ENCODE measurements at places on chromosomes 12 and 14.

DNA sequence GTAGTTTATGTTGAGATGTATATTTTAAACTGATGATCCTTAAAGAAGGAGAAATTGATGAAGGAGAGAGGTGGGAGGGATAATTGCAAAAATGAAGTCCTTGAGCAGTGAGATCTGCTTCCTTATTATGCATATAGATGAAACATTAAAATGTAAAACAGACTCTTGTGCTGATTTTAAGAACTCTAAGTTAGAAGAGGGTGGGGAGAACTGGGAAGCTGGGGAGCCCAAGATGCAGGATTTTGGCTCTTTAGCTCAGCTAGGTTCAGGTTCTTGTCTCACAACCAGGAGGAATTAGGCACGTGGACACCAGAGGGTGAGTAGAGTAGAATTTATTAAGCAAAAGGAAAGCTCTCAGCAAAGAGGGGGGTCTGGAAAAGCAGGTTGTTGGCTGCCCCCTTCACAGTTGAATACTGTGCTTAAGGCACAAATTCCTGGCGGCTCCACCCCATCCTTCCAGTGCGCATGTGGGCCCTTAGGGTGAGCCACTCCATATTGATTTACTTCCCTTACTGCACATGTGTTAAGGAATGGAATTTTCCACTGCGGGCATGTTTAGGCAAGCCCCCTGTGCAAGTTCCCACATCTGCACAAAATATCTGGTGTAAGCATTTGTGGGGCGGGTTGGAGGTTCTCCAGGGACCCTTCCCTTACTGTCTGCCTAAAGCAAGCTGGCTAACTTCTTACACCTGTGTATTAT, 141.9 kb downstream of the BICD1 start:
- no peak for DNase-seq

GRCh38 chr12:64265839-64266238, 43.7 kb upstream of the KICS2 start:
- DNase-seq: no peak

GRCh38 chr12:121538699-121539061, 42.1 kb downstream of the KDM2B start:
- no peak for DNase-seq

DNA sequence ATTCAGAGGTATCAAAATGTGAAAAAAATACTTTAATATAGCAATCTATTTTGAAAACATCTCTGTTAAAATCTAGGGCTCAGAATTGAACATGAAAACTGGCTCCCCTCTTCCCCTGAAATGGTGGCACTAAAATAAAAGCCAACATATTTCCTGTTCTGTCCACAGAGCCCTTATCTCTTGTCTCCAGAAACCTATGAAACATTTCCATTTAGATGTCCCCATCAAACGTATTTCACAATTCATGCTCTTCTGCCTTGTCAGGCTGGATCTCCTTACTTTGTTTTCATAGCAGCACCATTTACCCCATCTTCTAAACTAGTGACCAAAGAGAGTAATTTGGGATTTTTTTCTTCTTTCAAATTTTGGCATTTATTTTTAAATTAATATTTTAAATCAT, 42.4 kb downstream of the PDE3A start:
- no peak for DNase-seq

DNA sequence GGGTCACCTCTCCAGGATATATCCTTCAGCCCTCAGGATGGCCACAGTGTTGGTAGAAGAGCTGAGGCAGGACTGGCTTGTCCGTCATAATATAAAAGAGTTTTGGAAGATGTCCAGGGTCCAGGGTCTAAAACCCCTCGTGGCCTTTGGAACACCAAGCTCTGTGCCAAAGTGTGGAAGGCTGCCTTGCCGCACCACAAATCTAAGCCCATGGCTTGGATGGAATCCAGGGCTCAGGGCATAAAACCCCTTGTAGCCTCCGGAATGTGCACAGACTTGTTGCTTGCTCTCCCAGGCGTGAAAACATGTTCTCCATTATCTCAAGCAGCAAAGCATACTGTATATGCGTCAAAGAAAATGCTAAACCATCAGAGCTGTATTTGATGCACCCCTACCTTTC, 46.7 kb downstream of the TNFAIP2 start:
- no peak for DNase-seq

DNA sequence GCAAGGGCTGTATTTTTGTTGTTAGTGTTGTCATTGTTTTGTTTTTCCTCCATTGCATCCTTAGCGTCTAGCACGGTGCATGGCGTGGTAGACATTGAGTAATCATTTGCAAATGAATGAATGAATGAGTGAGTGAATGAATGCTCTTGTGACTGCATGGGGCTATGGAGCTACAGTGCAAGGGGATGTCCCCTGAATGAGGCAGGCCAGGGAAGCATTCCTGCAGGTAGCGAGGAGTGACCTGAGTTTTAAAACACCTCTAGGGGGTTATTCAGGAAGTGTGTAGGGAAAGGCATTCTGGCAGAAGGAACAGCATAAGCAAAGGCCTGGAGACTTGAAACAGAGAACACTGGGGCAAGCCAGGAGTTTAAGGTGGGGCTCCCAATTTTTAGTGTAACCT, 16.9 kb downstream of the MYL2 start:
- no peak for DNase-seq

GRCh38 chr14:73889376-73889775, 2.7 kb downstream of the ZNF410 start:
- no peak for DNase-seq

- DNase-seq: no peak
Observed at GRCh38 chr12:84779169-84779568, 133.4 kb downstream of the SLC6A15 start.

DNA sequence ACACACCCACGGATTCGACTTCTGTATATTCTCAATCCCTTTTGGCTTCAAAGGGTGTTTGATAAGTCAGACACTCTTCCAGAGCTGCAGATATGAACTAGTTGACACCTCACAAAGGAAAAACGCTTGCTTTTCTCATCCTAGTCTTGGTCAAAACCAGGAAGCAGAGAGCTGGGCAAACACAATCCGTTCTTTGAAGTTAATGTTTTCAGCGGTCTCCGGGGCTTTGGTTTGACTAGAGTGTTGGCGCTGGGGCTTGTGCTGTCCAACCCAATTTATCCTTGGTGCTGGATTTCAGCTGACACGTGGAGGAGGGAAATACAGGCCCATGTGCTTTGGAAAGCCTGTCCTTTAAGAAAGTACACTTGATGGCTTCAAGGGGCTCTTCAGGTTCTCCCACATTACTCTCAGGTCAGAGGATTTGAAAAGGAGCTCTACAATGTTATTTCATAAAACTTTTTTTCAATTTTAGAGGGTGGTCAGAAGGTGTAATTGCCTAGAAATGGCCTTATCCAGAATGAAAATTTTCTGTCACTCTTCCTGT, 985.8 kb downstream of the VRK1 start:
- DNase-seq: no peak

DNA sequence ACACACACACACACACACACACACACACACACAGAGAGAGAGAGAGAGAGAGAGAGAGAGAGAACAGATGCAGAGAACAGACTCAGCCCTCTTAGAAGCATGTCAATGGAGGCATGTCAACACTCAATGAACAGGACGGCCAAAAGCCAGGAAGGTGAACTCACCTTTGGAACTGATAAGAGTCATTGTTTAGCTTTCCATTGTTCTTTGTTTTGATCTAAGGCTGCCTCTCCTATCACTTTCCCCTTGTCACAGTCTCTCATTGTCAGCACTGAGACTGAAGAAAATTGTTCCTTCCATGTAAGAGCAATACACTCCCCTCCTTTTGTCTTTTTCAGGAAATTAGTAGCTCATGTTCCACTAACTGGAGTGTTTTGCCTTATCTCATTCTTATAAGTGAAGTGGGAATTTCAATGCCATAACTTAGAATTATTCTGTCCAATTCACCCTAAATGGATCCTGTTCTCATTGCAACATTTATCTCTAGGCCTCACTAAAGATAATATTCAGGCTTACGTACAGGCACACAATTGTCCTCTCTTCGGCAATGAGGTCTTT, 218.0 kb downstream of the DUSP6 start:
- no peak for DNase-seq

DNA sequence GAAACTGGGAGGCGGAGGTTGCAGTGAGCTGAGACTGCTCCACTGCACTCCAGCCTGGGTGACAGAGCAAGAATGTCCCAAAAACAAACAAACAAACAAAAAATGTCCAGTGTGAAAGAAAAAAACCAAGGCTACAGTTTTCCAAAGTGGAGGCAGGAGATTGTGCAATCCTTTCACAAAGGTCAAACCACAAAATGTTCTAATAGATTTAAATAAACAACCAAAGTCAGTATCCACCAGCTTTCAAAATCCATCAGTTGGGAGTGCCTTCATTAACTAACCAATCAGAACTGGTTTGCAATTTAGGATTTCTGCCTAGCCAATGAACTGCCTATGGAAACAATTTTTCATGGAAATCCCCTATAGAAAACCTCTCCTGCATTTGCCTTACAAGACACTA, 52.3 kb upstream of the TRIM9 start:
- DNase-seq: no peak

DNA sequence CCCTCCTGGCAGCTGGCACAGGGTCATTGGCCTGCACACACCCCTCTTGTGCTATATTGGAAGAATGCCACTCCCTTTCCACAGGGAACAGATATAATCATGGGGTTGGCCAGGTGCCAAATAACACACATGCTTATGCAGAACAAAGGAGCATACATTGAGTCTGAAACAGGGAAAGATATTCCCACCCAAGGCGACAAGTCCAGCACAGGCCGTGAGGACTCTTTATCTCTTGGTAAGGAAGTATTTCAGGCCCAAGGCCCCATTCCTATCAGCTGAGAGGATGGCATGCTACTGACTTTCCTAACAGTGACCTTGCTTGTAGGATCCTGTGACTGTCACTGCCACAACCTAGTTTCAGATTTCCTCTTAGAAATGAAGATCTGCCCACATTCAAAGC, 59.0 kb upstream of the STXBP6 start:
- DNase-seq: no peak

- no peak for DNase-seq
Observed at GRCh38 chr12:109544955-109545531, 28.3 kb downstream of the MMAB start.

All from GM04503 (cell line).